Memory B cell (primary cell): ENCODE measurements at places on chromosomes 4 and X.

- peaks cover 11% of the 10 kb centered on the region for H3K36me3 ChIP-seq
- H3K27me3 ChIP-seq, result no peaks in the 10 kb centered on the region
- H3K4me3 ChIP-seq, result peak overlapping the region; percentile 77
- DNase-seq, result no peak
Measured at GRCh38 chrX:15750611-15751154, 12.6 kb downstream of the CA5B start.

DNA sequence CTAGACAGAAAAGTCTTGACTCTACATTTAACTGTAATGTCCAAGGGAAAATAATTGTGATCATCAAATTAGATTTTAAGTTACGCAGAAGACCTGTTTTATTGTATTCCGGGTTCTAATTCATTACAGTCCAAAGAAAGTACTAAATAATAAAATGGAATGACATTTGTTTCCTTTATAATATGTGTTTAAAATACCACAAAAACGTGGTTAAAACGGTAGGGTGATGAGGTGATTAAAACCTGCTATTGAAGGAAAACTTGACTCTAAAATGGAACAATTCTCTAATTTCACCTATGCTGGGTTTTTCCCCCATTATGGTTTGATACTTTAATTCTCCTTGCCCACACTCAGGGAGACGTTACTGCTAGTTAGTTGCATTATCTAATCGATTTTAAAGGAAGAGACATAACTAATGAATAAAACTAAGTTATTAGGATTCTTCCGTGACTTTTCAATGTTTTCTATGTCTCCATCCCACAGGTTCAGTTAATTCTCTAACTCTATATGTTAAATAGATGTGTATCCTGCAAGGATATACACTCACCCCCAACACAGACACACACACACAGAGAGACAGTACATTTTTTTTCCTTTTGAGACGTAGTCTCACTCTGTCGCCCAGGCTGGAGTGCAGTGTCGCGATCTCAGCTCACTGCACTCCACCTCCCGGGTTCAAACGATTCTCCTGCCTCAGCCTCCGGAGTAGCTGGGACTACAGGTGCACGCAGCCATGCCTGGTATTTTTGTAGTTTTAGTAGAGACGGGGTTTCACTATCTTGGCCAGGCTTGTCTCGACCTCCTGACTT, 80.8 kb downstream of the GK start:
- DNase-seq, result no peak
- H3K27ac ChIP-seq, result no peak overlapping the region
- no peak overlapping the region for H3K4me3 ChIP-seq
- H3K4me1 ChIP-seq, result peaks cover 3% of the 10 kb centered on the region

DNA sequence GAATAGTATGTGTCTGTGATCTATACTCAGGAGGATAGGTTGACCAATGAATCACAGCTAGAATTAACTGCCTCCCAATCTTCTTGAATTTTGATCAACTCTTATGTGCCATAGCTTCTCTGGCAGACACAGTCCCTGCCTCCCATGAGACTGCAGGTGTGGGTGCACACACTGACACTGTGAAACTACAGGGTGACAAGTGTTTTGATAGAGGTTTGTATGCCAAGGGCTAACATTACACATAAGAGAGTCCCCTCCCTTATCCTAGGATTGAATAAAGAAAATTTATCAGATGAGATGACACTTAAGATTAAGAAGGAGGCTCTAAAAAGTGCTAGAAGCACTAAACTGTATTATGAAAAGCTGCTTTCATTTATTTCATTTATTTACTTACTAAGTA, 218.4 kb upstream of the BMP3 start:
- H3K36me3 ChIP-seq, result no peaks in the 10 kb centered on the region
- H3K27me3 ChIP-seq, result peaks cover 3% of the 10 kb centered on the region
- H3K4me1 ChIP-seq, result no peaks in the 10 kb centered on the region
- H3K4me3 ChIP-seq, result no peak overlapping the region

DNA sequence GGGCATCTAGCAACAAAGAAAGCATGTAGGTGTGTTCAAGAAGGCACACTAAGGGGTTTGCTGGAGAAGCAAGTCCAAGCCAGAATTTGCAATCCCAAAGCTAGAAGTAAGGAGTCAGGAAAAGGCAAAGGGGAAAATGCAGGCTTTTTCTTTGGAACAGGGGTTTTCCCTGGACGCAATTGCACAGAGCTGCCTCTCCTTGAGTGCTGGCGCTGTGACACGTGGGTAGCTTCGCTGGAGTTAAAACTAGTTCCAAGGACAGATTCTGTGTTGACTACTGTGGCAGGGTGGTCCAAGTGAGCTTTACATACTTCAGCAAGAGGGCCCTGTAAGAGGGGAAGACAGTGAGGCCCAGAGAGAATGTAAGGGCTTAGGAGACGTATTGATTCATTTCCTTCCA, 277.1 kb downstream of the ADGRA3 start:
- H3K4me3 ChIP-seq, result no peak overlapping the region
- H3K27ac ChIP-seq, result no peak overlapping the region
- no peak for DNase-seq
- no peaks in the 10 kb centered on the region for H3K36me3 ChIP-seq
- no peaks in the 10 kb centered on the region for H3K27me3 ChIP-seq

DNA sequence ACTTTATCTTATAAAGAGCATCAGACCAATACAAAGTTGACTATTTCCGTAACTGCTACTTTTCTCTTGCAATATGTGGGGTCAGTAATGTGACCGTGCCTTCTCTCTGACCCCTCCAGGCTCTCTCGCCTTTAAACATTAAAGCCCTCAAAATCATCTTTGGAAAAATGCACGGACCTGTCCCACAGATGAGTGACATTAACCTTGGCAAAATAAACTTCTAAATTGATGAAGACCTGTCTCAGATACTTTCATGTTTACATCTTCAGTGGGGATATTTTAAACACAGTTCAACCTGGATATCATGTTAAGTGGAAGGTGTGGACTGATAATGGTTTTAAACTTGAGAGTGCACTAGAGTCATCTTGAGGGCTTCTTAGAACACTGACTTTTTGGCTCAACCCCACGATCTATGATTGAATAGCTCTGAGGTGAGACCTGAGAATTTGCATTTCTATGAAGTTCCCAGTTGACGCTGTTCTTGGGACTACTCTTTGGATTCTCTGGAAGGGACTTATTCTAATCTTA, 26.7 kb upstream of the CXCL3 start:
- no peak overlapping the region for H3K4me3 ChIP-seq
- peaks cover 2% of the 10 kb centered on the region for H3K27me3 ChIP-seq
- no peak overlapping the region for H3K27ac ChIP-seq
- no peak for DNase-seq
- H3K4me1 ChIP-seq, result no peaks in the 10 kb centered on the region
- no peaks in the 10 kb centered on the region for H3K36me3 ChIP-seq

GRCh38 chr4:140808256-140808655, 52.1 kb upstream of the TBC1D9 start:
- H3K4me1 ChIP-seq, result peaks cover 51% of the 10 kb centered on the region
- DNase-seq, result no peak
- no peak overlapping the region for H3K4me3 ChIP-seq
- H3K27me3 ChIP-seq, result no peaks in the 10 kb centered on the region
